Stimulated activated CD8-positive, alpha-beta memory T cell treated with anti-CD3 and anti-CD28 coated beads, Interleukin-7, amount 100 ng/mL, for 24 hours (primary cell): ENCODE measurements at places on chromosomes 2 and 18.

- DNase-seq = no peak
Measured at GRCh38 chr2:118939994-118940393, 2.0 kb upstream of the MARCO start.

DNA sequence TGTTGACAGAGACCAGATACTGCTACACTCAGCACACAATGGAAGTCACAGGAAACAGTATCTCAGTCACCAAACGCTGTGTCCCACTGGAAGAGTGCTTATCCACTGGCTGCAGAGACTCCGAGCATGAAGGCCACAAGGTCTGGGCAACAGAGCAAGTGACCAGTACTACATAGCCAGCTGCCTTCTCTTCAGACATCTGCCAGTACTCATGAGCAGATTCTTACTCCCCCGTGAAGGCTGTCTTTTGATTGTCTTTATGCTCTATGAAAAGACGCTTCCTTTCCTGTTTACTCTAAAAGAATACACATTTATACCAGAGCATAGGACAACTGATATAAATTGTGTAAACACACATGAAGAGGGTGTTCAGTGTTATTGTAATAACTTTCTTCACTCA lies 118.9 kb downstream of the MMADHC start:
- no peak for DNase-seq

- DNase-seq = no peak
Measured at GRCh38 chr2:241379481-241380480, 23.7 kb downstream of the FARP2 start.

DNA sequence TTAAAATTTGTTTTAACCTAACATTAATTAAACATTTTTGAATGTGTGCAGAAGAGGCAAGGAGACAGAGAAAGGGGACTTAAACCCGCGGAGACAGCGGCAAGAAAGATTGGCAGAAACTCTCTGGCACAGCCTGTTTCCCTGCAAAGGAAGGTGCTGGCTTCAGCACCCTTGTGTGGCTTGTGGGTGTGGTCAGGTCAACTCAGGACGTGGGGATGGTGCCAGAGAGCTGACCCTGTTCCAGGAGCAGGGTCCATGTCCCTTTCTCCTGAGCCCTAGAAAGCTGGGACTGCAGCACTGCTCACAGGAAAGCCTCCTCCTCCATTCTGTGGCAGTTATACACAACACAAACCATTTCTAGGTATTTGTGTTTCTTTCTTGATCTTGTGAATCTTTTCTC lies 176.2 kb upstream of the ST6GAL2 start:
- DNase-seq = no peak

- DNase-seq = no peak
Measured at GRCh38 chr2:184654945-184655344, 56.6 kb downstream of the ZNF804A start.

DNA sequence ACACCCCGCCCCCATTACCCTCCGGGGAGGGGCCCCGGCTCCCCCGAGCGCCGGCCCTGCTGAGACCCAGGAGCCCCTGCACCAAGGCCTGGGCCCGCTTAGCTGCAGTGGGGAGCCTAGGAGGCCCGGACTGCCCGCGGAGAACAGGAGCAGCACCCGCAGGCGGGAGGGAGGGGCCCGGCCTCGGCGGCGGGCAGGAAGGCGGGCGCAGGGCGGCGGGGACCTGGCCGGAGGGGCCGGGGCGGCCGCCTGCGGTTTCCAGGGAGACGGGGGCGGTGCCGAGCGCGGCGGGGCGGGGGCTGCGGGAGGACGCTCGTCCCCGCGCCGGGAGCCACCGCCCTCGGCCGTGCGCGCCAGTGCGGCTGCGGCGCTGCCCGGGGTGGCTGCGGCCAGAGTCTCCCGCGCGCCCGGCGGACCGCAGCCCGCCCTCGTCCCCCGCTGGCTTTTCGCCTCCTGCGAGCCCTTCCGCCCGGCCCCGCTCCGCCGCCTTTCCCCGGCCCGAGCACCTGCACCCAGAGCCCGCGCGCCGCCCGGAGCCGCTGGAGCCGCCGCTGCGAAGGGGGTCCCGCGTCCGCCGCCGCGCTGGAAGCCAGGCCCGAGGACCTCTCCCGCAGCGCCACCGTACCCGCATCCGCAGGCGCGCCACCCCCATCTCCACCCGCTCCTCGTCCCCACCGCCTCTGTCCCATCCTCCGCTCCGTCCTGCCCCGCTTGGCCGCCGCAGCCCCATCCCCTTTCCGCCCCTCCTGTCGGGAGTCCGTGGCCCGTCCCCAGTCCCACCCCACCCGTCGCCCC lies 17.2 kb downstream of the GPC1 start:
- no peak for DNase-seq

DNA sequence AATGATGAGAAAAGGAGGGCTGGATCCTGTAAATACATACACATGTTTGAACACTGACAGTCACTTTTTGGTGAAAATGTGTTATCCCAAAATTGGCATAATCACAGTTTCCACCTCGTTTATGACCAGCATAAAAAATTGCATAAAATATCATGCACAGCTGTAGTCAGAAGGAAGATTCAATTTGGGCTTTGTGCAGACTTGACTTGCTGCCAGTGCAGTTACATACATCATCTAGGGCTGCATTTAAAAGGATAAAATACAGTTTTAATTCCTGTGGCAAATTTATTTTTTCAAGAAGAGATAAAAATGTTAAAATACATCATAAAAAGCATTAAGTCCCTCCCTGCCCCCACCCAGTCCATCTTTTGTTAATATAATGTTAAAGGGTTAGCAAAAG lies 103.8 kb downstream of the VWC2L start:
- no peak for DNase-seq

- no peak for DNase-seq
Measured at GRCh38 chr18:62717925-62718800, 2.8 kb downstream of the PHLPP1 start.

- no peak for DNase-seq
Measured at GRCh38 chr2:232376260-232376659, 2.3 kb upstream of the ALPP start.

DNA sequence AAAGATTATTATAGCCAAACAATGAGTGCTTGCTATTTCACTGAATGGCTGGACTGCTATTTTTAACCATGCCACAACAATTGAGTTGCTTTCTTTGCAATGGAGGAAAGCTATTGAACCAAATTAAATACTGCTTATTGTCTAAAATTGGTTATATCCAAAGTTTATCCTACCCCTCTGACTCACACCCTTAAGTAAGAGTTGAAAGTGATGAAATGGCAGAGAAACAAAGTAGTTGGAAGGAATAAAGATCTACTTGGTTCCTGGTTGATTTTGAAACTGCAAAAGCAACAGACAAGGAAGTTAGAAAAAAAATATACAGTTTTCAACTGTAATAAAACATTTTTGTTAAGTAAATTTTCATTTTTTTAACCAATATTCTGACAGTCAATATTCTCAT lies 47.5 kb downstream of the EML4 start:
- no peak for DNase-seq

DNA sequence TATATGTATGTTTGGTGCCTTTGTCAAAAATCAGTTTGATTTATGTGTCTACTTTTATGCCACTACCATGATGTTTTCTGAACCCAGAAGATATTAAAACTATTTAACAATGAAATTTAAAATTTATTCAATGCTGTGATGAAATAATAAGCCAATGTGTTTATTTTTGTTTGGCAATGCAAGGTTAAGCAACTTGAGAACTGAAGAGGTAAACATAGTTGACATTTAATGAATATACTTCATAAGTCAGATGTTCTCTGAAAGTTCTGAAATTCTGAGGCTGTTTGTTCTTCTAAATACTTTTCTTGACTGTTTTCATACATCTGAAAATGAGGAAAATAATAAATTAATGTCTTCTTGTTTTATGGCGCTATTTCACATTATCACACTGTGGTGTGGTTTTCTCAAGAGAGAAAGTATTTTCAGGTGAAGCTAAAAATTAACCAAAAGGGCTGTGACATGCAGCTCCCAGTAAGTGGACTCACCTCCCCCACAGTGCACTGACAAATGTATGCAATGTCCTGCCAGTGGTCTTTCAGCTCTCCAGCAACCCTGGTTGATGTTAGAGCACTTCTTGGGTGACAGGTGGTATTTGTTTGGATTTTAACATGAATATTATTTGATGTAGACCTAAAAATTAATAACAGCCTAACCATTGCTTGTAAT lies 863.6 kb upstream of the SALL3 start:
- DNase-seq = no peak

GRCh38 chr2:27320958-27321543 lies 1.8 kb downstream of the MPV17 start:
- DNase-seq = no peak

GRCh38 chr18:40866968-40867367 lies 1088.1 kb upstream of the PIK3C3 start:
- no peak for DNase-seq

DNA sequence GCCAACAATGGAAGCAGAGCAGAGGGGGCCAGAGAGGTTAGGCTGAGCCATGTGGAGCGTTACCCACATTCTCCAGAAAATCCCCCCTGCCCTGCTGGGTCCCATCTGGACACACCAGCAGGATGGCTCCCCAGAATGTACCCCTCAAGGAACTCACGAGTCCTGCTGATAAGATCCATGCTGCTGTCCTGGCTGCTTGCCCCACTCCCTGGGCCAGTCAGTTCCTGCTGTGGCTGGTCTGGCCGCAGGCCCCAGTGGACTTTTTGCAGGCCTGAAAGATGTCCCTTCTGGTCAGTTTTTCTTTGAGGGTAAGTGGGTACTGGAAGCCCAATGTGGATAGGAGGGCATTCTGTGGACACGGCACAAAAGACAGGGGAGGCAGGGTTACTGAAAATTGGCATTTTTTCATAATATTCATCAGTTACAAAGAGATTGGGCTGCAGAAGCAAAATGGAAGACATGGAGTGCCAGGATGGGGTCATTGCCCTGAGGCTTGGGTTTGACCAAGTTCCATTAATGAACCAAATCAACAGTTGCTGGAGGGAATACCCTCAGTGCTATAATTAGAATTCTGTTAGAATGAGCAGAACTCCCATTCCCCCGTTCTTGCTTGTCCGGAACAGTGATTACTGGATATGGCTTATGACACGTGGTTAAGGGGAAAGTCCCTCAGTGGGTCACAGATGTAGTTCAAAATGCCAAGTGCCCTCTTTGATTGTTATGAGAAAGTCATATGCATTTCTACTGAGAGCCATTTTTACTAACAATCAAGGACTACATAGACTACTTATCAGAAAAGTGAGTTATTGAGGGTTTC lies 38.7 kb downstream of the SLC4A5 start:
- no peak for DNase-seq

DNA sequence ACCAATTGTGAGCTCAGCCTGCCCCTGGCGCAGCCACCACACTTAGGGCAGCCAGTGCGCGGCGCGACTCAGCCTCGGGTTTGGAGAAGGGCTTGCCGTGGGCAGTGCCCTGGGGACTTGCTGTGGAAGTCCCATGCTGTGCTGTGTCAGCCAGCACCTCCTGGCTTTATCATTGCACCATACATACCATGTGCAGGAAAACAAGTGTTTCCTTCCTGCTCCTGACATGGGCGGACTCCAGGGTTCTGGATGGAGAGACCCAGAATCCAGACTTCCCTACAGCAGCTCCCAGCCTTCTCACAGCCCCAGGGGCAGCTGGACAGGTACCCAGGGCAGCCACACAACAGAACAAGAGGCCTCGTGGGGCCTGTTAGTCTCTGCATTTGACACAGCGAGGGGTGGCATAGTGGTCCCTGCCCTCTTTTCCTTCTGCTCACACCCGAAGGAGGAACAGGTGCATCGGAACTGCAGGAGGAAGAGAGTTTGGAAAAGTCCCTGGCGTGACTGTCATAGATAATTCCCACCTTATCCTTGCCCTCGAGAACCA lies 54.2 kb downstream of the SDC1 start:
- no peak for DNase-seq

- no peak for DNase-seq
Measured at GRCh38 chr2:140842110-140842509, 1288.7 kb downstream of the LRP1B start.

DNA sequence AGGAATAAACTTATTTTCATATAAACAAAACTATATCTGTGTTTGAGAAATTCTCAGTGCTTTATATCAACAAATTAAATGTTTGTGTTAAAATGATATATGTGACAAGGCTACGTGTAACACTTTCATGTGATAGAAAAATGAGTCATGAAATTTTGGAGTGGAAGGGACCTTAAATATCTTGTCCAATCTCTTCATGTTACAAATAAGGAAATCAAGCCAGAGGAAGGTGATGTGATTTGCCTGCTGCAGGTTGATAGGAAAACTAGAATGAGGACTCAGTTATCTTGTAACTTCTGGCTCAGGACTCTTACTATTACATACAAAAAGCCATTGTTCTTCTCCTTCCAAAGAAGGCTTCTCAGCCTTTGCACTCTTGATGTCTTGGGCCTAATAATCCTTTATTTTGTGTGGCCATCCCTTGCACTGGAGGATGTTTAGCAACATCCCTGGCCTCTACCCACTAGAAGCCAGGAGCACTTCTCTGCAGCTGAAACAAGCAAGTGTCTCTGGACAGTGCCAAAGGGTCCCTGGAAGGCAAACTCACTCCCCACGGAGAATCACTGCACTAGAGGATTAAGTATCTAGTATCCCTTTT lies 43.0 kb upstream of the NARS1 start:
- no peak for DNase-seq

DNA sequence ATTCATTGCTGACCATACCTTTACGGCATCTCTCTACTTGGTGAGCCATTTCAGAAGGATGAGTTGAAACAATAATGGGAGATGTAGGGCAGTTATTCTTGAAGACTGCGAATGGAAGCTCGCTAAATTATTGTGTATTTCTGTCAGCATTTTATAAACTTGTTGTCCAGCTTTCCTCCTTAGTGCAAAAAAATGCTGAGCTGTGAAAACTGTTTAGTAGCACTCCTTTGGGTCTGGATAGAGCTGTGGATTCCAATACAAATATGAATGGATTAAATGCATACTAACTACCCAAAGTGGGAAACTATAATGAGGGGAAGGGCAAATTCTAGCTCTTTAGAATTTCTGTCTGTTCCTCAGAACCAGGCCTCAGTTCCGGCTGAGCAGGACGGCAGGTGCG lies 461.6 kb downstream of the TXNL1 start:
- no peak for DNase-seq

- no peak for DNase-seq
Measured at GRCh38 chr2:112924360-112924759, 13.4 kb downstream of the IL37 start.

DNA sequence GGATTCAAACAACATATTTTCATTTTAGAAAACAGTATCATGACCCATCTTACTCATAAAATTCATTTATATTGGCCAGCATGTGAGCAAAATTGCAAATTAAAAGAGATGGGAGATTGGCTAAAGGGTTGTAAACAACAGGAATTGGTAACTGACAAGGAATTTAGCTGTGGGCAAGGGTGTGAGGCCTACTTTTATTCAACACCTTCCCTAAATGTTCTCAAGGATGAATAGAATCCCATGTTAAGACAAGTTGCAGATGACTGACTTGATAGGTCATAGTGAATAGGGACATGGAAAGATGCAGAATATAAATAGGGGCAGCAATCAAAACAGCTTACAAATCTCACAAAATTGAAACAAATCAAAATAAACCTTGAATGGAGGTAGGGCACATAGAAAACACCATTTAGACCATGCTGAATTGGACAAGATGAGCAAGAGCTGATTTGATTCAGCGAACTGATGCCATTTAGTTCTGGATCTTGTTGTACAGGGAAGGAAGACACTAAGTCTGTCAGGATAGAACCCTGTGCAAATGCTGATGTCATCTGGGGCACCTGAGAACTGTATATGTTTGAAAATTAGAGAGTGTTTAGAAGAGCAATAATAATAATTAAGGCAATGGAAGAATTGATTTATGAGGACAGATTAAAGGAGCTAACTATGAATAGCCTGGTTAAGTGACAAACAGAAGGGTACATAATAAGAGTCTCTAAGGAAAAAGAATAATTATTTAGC lies 509.7 kb downstream of the ZEB2 start:
- DNase-seq = no peak

- DNase-seq = no peak
Measured at GRCh38 chr18:693466-694187, 18.8 kb downstream of the ENOSF1 start.

- no peak for DNase-seq
Measured at GRCh38 chr18:31103423-31103822, 1.2 kb upstream of the DSC2 start.
